ENCODE measurements at places on chromosomes 4 and X.

GRCh38 chr4:2757426-2757825 is 1.3 kb upstream of the TNIP2 start:
- no peak for DNase-seq

- DNase-seq: no peak
Measured at GRCh38 chrX:107894038-107894437, 68.4 kb downstream of the MID2 start.

GRCh38 chr4:103415801-103416200 is 217.7 kb upstream of the CENPE start:
- DNase-seq: no peak

GRCh38 chrX:66004928-66005829 is 34.7 kb downstream of the VSIG4 start:
- no peak for DNase-seq

- DNase-seq: no peak
Measured at GRCh38 chr4:184171011-184171410, 46.7 kb downstream of the ENPP6 start.

GRCh38 chrX:7149411-7149810 is 1.5 kb upstream of the PUDP start:
- no peak for DNase-seq

DNA sequence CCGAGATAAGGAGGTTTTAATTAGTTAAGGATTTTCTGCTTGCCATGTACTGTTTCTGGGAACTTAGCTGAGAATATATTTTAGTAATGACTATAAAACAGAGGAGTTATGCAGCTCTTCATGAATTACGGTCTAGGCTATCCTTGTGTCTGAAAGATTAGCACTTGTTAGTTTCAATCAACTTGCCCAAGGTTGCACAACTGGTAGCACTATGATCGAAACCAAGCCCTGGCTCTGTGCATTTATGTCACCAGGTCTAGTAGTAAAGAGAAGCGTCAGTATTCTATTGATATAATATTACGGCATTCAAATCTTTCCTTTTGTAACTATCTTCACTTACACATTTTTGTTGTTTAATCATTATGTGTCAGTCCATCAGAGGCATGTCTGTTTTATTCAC is 176.0 kb downstream of the TLL1 start:
- no peak for DNase-seq

GRCh38 chr4:86522349-86522748 is 71.8 kb upstream of the PTPN13 start:
- no peak for DNase-seq

Data from BE2C (cell line).